Neural crest cell (in vitro differentiated cells): ENCODE measurements at places on chromosomes 3 and 15.

DNA sequence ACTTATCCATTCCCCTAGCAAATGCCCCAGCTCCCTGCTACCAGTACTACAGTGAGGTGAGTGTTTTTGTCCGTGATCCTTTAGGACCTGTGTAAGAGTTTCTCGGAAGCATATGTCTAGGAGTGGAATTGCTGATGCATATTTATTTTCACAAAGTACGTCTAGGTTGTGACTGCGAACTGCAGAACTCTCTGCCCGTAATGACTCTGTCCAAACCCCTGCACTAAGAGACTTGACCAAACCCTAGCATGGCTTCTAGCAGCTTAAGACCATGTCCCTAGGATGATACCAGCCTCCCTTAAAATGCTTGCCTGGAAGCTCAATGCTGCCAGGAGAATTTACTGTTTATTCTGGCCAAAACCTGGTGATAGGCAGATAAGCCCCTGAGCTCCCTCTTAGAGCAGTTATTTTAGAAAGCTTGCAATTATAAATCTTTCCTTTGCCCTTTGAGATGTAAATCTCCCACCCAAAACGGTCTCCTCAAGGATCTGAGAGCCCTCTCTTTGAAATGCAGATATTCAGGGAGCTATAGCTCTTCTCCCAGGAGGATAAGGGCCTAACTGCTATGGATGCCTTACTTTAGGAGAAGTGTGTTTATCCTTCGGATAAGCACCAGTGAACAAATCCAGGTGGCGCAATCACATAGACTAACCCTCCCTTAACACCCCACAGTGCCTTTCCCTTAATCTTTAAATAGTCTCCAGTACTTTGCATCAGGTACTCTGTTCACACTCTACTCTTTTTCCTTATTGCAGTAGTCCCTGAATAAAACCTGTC is 14.7 kb upstream of the CA12 start:
- DNase-seq = no peak

DNA sequence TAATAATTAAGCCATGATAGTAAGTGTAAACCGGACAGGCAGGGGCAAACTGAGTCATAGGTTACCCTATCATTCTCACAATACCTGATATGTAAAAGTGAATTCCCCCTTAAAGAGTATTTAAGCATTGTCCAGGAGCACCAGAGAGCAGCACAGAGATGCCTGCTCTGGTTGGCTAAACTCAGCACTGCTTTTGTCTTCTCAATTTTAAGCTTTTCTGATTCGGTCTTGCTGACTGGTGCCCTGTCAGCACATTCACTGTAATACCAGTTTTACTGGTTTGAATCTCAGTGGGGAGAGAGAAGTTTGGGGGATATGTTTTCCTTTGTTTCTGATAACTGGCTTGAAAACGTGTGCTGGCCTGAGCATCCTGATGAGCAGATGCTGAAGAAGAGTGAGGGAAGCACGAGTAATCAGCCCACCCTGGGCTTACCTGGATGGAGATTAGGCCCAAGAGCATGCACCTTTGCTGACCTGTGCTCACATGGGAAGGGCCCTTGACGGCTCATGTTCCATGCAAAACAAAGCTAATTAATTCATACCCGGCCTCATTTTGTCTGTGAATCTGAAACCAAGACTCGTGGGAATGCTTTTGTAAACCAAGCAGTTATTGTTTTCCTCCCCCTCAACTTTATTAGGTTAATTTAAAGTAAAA is 208.5 kb upstream of the MRPL3 start:
- no peak for DNase-seq

DNA sequence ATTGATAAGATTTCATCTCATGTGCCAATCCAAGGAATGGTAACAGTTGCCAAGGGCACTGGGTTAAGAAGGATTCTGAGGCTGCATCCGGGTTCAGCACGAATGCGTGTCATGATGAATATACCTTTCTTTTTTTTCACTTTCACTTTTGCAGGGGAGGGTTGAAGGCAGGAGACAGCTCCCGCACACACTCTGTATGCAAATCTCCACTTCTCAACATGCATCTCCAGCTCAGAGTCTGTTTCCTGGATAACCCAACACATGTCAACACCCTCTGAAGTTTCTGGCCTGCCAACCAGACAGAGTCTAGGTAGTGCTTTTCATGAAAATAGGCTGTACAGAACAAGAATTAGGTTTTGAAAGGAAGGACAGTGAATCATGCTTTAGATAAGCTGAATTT is 21.6 kb downstream of the B4GALT4 start:
- DNase-seq = no peak

DNA sequence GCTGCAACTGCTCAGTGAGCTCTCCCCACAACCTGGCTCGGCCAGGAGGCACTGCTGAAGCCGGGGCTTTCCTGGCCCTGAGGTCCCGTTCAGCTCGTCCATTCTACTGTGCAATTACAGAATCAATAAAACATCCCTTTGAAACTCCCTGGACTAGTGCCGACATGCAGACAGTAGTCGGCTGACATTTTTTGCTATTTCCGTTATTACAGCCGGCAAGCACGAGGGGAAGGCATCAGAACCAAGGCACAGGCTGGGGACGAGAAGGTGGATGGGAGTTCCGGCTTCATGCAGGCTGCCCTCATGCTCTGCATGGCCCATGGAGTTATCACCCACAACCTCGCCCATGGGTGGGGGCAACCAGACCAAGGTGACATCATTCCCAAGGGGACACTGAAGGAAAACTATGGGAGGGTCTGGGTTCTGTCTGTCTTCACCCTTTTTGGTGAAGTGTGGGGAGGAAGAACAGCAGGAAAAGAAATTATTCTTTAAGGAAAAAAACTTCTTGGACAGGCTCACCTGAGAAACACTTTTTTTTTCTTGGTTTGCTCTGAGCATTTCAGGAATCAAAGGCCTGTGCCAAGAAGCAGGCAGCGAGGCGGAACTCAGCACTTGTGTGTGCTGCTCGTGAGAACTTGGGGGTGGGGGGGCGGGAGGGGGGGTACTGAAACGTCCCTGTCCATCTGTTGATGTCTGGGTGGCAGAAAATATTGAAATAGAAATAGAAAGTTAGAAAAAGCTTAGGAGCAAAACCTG is 154.5 kb downstream of the FOXP1 start:
- DNase-seq = no peak

- no peak for DNase-seq
Measured at GRCh38 chr3:32841867-32842470, 24.2 kb downstream of the TRIM71 start.

DNA sequence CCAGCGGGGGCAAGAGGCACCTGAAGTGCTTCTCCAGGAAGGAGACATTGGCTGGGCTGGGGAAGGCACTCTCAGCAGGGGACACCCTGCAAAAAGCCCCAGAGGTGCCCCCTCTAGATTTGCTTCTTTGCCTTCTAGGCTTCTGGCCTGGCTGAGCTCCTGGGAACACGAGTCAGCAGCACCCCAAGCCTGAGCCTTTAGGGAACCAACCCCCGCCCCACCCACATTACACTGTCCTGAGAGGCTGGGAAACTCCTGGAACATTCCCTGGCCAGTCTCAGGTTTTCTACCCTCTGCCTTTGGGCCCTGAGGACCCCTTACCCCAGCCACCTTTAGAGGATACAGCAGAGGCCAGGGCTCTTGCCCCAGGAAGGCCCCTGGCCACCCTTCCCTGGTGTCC is 108.4 kb upstream of the LINGO1 start:
- DNase-seq = no peak

- no peak for DNase-seq
Measured at GRCh38 chr15:99732124-99732750, 1.0 kb downstream of the LYSMD4 start.

DNA sequence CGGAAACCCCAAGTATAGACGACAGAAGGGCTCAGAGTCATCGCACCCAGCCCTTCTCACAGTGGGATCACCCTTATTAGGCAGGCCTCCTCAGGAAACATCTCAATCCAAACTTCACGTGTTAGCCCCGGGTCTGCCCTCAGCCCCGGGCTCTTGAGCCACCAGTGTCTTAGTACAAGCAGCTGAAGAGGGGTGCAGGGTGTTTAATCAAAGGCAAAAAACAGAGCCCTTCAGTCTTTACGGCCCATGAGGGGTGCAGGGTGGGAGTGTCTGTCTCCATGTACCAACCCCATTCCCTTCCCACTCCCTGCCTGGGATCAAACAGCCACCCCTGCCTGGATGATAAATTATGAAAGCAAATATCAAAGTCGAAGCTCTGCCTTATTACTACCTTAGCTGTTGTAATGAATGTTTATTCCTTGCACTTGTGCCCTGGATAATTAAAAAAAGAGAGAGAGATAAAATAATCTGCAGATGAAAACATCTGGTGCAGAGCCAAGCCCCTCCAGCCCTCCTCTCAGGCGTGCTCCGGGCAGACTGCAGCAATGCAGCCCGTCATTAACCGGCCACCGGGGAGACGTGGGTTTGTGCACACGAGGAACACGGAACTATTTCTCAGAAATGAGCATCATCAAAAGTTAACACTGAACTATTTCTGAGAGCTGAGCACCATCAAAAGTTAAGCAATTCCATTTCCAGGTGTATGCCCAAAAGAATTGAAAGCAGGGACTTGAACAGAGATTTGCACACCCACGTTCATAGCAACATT is 64.5 kb downstream of the ADAMTS17 start:
- no peak for DNase-seq

GRCh38 chr3:102593812-102594602 is 159.2 kb downstream of the ZPLD1 start:
- no peak for DNase-seq

GRCh38 chr3:127206154-127206553 is 13.2 kb downstream of the PRR23E start:
- DNase-seq = no peak

- no peak for DNase-seq
Measured at GRCh38 chr15:90865702-90866101, 2.7 kb upstream of the FURIN start.

- no peak for DNase-seq
Measured at GRCh38 chr3:143255739-143256138, 136.2 kb downstream of the CHST2 start.

DNA sequence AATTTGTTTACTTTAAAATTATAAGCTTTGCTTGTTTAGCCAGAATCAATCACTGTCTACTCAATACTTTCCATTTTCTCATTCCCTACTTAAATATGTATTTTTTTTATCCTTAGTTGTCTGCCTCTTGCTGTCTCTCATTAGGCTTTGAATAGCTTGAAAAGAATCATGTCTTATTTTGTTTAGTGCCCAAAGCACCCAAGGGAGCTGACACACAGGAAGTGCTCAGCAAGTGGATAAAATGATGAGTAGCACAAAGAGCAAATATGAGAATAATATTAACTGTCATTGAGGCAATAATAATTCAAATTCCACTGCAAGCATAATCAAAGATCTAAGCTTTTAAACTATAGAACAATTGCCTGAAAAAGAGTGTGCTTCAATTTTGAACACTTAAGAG is 19.0 kb upstream of the IL1RAP start:
- DNase-seq = no peak

GRCh38 chr3:8499181-8499611 is 2.4 kb upstream of the LMCD1 start:
- peak; percentile 18 for DNase-seq

DNA sequence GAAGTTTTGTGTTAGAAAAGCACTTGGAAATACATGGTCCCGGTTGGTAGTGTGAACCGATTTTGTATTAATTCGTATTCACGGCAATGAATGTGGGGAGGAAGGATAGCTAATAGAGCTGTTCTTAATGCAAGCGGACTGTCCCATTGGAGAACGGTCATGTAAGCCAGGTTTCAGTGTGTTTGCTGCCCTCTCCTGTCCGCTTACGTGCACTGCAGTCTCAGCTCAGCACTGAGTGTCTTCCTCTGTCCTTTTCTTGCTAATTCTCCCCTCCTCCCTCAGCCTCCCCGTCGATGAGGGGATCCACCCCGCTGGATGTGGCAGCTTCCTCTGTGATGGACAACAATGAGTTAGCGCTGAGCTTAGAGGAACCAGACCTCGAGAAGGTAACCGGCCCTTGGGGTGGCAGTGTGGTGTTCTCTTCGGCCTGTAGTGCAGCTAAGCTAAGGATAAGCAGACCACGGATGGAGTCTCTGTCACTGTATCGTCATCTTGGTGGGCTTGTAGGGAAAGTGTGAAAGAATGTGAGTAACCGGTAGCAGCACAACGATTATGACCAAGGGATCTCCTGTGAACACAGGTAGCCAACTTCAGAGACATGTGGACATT is 267.5 kb upstream of the CHRM5 start:
- peak; percentile 75 for DNase-seq

DNA sequence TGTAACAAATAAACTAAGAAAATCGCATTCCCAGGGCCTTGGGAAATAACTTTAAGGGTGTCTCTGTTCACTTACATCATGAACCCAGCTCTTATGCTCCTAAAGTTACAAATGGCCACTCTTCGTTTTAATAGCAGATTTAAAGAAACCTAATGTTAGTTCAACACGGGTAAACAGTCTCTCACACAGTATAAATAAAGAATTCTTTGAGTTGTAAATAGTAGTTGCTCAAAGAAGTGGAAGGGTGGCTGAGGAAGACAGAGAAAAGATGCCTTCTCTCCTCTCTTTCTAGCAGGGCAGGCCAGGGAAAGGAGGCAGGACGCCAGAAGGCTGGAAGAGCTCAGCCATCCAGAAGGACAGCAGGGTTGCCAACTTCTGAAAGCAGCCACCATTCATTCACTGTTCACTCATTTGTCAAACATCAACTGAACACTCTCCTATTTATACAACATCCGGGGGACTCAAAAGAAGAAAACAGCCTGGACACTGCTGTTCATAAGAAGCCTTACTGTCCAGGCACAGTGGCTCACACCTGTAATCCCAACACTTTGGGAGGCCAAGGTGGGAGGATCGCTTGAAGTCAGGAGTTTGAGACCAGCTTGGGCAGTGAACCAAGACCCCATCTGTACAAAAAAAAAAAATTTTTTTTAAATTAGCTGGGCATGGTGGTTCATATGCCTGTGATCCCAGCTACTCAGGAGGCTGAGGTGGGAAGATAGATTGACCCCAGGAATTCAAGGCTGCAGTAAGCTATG is 47.3 kb downstream of the WWTR1 start:
- DNase-seq = no peak

DNA sequence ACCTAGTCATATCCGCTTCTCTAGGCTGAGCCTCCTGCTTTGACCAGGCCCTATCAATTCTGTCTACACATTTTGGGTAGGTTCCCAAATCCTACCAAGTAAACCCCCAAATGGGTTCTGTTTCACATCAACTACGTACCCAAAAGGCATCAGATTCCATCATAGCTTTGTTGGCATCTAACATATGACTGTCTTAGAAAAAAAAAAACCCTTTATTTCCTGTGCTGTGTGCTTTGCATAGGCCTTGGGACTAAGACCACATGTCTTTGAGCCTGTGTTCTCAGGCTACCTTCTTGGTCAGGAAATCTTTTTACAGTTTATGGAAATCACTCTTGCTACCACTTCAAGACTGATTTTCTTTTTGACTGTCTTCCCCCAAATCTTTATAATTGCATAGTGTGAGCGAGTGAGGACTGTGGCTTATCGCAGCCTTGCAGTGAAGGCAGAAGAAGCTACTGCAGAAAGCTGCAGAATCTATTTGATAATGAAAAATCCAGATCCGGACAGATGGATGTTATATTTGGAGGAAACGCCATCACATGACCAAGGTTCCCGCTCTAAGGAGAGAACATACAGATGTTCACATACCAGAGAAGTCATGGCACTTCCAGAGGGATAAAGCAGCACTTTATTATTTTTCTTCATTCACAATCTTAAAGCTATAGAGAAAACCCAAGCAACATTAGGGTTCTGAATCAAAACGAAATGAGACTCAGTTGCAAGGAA is 111.2 kb downstream of the EOMES start:
- DNase-seq = no peak

- DNase-seq = no peak
Measured at GRCh38 chr3:71546821-71547220, 36.7 kb downstream of the FOXP1 start.

GRCh38 chr3:143865302-143865701 is 17.0 kb upstream of the SLC9A9 start:
- DNase-seq = no peak
